ENCODE measurements at places on chromosomes 13 and 19.

DNA sequence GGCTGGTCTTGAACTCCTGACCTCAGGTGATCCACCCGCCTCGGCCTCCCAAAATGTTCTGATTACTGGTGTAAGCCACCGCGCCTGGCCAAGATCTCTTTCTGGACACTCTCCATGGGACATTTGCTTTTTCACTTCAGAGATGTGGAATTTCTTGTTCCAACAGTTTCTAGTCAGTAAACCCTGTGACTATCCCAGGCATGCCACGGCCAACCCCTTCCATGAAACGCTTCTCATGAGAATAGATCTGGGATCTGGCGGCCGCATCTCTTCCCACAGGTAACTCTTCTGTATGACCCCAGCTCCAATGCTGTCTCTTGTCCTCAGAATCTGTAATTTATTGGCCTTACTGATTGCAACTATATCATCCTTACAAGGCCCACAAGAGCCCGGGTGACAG, 16.2 kb downstream of the PLPP2 start:
- DNase-seq, result no peak

GRCh38 chr19:797528-798414, 519 bp downstream of the PTBP1 start:
- DNase-seq, result peak; percentile 85

GRCh38 chr13:34667286-34668218, 274.5 kb upstream of the NBEA start:
- DNase-seq, result no peak

DNA sequence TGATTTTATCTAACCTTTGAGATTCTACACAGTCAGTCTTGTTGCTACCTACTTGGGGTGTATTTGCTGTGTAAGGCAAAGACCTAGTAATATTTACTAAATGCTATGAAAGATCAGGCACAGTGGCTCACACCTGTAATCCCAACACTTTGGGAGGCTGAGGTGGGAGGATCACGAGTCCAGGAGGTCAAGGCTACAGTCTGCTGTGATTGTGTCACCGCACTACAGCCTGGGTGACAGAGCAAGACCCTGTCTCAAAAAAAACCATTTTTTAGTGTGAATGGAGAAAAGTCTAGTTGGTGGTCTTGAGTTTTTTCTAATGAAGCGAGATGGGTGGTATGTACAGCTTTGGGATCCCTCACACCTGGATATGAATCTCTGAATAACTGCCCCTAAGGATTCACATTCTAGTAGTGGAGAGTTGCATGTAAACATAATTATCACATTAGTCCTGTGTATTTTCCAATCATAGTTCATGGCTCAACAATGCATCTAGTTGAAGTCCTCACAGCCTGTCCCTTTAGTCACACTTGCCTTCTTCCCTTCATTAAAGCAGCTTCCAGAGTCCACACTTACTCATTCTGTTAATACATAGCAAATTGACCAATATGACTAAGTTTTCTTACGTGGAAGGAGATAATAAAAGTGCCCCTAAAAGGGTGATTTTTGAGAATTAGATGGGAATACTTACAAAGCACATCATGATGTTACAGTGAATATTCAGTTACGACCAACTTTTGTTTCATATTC, 7.5 kb downstream of the RPL21 start:
- DNase-seq, result no peak

DNA sequence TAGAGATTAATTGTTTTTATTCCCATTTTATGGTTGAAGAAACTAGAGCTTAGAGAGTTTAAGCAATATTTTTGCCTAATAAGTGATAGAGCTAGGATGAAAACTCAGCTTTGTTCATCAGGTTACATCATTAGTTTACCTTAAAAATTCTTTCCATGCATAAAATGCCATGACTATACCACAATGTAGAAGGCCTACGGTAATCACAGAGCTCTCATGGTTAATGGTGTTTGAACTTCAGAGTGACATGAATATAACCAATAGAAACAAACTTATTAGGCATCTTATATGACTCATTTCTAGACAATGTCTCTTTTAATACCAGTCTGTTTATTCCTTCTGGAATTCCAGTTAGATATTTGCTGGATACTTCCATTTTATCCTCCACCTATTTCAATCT, 78.5 kb downstream of the FGF9 start:
- no peak for DNase-seq

DNA sequence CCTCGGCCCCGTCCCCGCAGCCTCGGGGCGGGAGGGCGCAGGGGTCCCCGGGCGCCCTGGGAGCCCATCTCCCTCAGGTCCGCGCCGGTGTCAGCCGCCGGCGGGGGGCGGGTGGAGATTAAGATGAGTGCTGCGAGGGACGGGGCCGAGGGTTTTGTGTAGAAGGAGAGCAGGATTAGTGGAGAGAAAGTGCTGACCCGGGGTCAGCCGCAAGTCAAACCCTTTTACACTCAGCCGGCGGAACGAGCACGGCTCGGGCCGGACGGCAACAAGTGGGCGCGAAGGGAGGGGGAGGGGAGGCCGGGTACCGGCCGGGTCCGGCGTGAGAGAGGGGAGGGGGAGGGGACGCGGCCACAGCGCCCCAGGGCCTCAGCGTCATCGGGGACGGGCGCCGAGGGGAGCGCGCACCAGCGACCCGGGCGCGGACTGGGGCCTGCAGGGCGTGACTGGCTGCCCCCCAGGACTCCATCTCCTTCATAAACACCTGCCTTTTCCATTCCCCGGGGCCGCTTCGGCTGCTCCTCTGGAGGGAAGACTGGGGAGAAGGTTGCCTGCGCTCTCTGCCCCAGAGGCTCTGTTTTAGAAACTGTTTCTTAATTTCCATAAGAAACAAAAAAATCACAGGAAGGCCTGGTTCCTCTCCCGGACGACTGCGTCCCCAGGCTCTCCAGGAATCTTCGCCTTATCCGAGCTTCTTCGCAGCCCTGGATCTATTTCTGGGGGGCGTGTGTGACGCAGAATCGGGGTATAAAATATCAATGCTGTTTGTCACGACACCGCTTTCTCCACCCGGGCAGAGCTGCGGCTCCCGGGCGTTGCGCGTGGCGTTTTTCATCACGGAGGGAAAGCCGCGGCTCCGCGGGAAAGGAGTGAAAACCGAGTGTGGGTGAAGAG, 6.5 kb downstream of the SOX1 start:
- DNase-seq, result no peak

- peak; percentile 19 for DNase-seq
Measured at GRCh38 chr19:30682999-30683536, 310.9 kb downstream of the ZNF536 start.

DNA sequence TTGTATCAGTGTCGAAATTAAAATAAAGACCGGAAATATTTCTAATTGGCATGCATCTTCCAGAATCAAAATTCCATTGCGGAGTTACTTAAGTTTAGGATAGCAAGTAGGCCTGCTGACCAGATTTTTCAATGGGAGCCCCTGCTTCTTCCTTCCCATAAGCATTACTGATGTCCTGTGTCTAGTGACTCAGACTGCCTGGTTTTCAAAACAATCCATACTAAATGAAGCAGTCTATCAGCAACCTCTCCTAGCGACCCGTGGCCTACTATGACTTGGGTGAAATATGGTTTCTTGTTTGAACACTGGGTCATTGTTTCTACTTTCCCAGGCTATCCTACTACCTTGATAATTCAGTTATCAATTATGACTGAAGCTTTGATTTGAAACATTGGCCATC, 571.6 kb downstream of the TBC1D4 start:
- DNase-seq, result no peak

DNA sequence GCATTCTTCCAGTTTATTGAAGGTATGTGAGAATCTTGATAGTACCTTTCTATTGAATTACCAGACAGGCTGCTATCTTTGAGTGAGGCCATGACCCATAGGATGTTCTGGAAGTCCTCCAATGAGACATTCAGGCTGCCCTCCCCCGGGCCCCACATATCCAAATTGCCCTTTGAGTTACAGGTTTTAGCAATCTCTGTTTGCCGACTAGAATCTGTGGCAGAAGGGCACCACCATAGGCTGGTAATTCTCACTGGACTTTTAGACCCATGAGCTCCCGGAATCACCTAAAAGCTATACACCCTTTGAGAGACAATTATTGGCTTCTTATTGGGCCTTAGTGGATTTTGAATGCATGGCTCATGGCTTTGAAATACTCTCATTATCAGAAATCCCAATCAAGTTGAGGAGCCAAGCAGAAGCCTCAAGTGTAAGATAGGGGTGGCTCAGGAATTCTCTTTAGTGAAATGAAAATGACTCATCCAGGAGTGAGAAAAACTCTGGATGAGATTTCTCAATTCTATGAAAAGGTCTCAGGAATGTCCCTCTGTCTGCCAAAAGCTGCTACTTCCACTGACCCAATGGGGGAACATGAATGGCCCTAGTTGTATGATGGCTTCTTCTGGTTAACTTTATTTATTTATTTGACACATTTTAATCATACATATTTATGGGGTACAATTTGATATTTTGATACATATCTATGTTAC, 172.1 kb upstream of the CSNK1A1L start:
- DNase-seq, result no peak

DNA sequence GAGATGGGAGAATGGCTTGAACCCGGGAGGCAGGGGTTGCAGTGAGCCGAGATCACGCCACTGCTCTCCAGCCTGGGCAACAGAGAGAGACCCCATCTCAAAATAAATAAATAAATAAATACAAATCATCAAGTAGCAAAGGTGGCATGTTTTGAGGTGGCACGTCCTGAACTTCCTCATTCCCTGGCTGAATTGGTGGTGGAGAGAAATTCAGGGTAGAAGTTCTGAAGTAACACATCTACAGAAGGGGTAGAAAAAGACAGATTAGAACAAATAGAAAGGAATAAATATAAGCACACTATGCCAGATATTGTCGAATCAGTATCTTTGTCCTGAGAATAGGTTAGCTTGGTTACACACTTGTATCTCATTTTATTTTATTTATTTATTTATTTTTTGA, 6.3 kb downstream of the IFI30 start:
- no peak for DNase-seq

- no peak for DNase-seq
Measured at GRCh38 chr13:110285991-110286832, 20.7 kb downstream of the COL4A1 start.

DNA sequence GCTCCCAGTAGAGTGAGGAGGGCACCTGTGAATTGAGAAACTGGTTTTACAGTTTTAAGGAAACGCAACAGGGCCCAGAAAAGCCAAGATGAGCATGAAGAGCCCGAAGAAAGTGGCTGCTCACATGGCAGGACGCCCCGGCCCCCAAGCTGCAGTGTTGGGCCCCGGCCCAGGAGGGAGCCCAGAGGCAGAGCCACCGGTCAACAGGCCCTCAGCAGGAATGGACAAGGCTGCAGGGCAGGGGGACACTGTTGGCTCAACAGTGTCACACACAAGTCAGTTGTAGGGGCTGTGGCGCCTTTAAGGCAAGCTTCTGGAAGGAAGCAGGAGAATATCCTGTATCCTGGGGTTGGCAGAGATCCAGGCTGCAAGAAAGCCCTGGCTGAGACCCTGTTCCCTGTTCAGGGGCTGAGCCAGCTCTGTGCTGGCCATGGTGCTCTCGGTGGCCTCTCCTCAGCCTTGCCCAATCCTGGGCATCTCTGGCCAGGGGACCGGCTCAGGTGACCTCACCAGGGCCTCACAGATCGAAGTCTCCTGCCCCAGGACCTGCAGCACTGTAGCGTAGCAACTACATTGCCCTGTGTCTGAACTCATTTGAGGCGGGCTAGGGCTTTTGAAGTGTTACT, 28.0 kb downstream of the UPF1 start:
- DNase-seq, result no peak

DNA sequence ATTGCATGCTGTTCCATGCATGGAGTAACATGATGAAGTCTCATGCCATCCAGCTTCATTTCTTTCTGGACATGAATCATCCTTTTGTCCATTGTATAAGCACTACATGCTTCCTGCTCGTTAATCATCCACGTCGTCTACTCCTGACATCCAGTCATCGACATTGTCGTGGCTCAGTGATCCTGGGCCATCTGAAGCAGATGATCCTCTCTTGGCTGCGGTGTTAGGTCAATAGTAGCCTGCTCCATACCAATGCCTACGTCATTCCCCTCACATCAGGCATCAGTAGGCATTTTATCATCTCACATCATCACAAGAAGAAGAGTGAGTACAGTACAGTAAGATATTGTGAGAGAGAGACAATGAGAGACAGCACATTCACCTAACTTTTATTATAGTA, 7.9 kb upstream of the MYO16 start:
- DNase-seq, result no peak

GRCh38 chr13:65940720-65941119, 1289.4 kb downstream of the PCDH9 start:
- DNase-seq, result no peak

DNA sequence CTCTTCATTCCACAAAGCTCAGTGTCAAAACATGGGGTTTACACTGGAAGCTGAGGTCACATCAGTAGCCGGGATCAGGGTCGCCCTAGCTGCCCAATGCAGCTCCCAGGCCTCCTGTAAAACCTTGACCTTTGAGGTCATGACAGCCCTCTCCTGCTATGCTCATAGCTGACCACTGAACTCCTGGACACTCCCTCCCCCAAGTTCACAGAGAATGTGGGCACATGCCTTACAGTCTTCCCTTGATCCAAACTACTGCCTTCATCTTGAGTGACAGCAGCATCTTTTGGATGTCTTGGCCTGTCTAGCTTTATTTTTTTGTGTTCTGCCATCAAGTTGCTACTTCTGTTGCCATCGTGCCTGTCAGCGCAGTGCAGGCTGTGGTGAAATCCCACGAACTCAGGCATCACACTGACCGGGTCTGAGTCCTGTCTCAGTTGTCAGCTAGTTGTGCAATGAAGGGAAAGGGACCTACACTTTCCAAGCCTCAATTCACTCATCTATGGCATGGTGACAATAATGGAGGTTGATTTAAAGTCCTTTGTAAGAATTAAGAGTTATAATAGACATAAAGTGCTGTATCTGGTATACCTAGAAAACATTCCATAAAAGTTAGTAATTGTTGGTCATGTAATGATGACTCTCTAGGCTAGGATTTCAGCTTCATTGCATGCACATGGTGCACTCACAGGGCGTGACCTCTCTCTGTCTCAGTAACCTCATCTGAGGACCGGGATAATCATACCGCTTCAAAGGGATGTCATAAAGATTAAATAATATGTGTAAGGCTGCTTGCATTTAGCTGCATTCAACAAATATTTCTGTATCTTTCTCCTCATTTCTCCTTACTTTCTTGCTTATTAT, 16.4 kb upstream of the ALOX5AP start:
- DNase-seq, result no peak

- DNase-seq, result no peak
Measured at GRCh38 chr13:61857198-61857597, 441.5 kb upstream of the PCDH20 start.

GRCh38 chr13:33838647-33839046, 20.7 kb downstream of the RFC3 start:
- no peak for DNase-seq

- no peak for DNase-seq
Measured at GRCh38 chr19:5246554-5247155, 94.0 kb downstream of the PTPRS start.

Measured in activated T-helper 1 cell treated with Interleukin-2 at 50 U/mL for 16 hours (primary cell).